ENCODE measurements at places on chromosomes 1 and 21.
A peak's percentile ranks its signal among the peaks of the same experiment; 100 is the strongest.

GRCh38 chr1:6261615-6261995, 707 bp upstream of the GPR153 start:
- DNase-seq, result no peak
- no peaks in the 10 kb centered on the region for H3K36me3 ChIP-seq
- H3K27me3 ChIP-seq, result no peaks in the 10 kb centered on the region
- peaks cover 4% of the 10 kb centered on the region for H3K4me1 ChIP-seq
- no peak overlapping the region for H3K27ac ChIP-seq
- peak overlapping the region; percentile 50 for H3K4me3 ChIP-seq

DNA sequence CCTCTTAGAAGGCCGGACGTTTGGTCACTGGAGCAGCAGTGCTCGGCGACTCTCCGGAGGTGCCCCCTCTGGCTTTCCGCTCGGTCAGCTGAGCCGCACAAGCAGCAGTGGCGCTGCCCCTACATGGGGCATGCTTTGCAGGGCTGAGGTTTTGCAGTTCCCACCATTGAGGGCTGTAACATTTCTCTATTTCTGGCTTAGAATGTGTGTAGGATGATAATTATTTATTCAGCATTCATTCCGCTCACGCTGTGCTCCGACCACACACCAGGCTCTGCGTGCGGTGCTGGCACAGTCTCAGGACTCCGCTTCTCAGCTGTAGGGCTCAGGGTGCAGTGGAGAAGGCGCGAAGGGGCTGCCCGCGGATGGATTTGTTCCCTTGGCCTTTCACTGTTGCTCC, 119.5 kb downstream of the PCBP3 start:
- peaks cover 3% of the 10 kb centered on the region for H3K27me3 ChIP-seq
- no peak overlapping the region for H3K4me3 ChIP-seq
- no peak for DNase-seq
- no peaks in the 10 kb centered on the region for H3K36me3 ChIP-seq
- no peak overlapping the region for H3K27ac ChIP-seq

DNA sequence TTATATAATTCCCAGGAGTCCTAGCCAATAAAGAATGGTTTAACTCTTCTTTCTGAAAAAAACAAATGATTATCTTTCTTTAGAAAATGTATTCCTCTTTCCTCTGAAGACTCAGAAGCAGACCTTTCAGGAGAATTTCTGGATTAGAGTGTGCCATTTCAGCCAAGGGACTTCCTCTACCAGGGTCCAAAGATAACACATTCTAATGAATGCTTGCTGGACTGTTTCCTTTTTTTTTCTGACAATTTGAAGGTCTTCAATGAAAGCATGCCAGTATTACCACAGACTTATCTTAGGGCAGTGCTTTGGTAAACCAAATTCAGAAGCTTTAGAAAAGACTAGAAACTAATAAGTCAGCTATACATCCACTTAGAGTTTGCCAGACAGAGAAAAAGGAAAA, 80.5 kb downstream of the RERE start:
- no peaks in the 10 kb centered on the region for H3K4me1 ChIP-seq
- no peak overlapping the region for H3K27ac ChIP-seq
- no peak for DNase-seq
- no peak overlapping the region for H3K4me3 ChIP-seq
- H3K27me3 ChIP-seq, result no peaks in the 10 kb centered on the region

DNA sequence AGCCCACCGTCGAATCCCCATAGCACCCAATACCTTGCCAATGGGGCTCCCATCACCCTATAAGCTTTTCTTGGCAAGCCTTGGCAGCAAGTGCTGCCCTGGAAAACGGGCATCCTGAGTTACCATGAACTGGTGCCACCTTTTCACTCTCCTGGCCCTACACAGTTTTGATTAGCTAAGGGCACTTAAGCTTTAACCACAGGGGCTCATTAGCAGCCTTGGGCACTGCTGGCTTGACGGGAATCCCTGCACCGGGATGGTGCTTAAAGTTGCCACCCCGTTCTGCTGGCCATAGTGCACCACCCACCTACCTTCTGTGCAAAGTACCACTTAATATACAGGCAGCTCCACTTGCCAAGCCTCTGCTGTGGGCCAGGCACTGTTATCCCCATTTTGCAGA, 13.7 kb downstream of the PARS2 start:
- H3K36me3 ChIP-seq, result no peaks in the 10 kb centered on the region
- DNase-seq, result no peak
- no peak overlapping the region for H3K4me3 ChIP-seq
- no peaks in the 10 kb centered on the region for H3K4me1 ChIP-seq

- H3K4me3 ChIP-seq, result no peak overlapping the region
- no peaks in the 10 kb centered on the region for H3K27me3 ChIP-seq
- no peak overlapping the region for H3K27ac ChIP-seq
- no peaks in the 10 kb centered on the region for H3K36me3 ChIP-seq
- no peak for DNase-seq
Observed at GRCh38 chr1:41847733-41848132, 71.0 kb downstream of the HIVEP3 start.

DNA sequence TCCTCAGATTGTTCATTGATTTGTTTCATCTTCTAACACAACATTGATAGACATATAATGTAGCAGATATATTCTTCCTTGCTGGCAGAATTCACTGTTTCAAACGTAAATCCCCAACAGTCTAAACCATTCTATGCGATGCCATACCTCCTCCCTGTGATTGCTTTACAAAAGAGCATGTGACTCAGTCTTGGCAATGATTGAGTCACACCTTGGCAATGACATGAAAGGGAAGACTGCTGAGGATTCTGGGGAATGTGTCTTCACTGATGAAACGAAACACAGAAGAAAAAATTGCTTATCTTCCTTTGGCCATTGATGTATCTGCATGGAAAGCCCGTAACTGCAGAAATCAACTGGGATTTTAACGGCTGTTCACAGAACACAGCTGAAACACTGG, 409.6 kb upstream of the ZRANB2 start:
- H3K36me3 ChIP-seq, result no peaks in the 10 kb centered on the region
- peaks cover 5% of the 10 kb centered on the region for H3K4me1 ChIP-seq
- H3K4me3 ChIP-seq, result no peak overlapping the region

GRCh38 chr1:19923137-19923952, at the start of gene PLA2G2E:
Gene PLA2G2E, minus strand, starts transcription at chr1:19923617. Its CDS starts 58 bp downstream, at chr1:19923559.
- no peak within 1 kb of the TSS for H3K27ac ChIP-seq
- no peaks in the 10 kb centered on the region for H3K4me1 ChIP-seq
- no peaks in the 10 kb centered on the region for H3K36me3 ChIP-seq
- DNase-seq, result no peak
- no peaks in the 10 kb centered on the region for H3K27me3 ChIP-seq
- H3K4me3 ChIP-seq, result no peak within 1 kb of the TSS

GRCh38 chr1:23865543-23865930, 2.6 kb downstream of the FUCA1 start:
- H3K27ac ChIP-seq, result no peak overlapping the region
- H3K4me3 ChIP-seq, result no peak overlapping the region
- no peaks in the 10 kb centered on the region for H3K4me1 ChIP-seq
- H3K36me3 ChIP-seq, result no peaks in the 10 kb centered on the region
- peak; percentile 7 for DNase-seq
- no peaks in the 10 kb centered on the region for H3K27me3 ChIP-seq

- H3K4me3 ChIP-seq, result no peak overlapping the region
- DNase-seq, result no peak
- peaks cover 15% of the 10 kb centered on the region for H3K4me1 ChIP-seq
- no peak overlapping the region for H3K27ac ChIP-seq
Observed at GRCh38 chr1:3620708-3621107, 4.1 kb upstream of the TPRG1L start.

GRCh38 chr21:42164064-42164789, 54.7 kb upstream of the ABCG1 start:
- H3K4me3 ChIP-seq, result no peak overlapping the region
- DNase-seq, result no peak
- no peaks in the 10 kb centered on the region for H3K36me3 ChIP-seq
- no peak overlapping the region for H3K27ac ChIP-seq
- H3K27me3 ChIP-seq, result no peaks in the 10 kb centered on the region

DNA sequence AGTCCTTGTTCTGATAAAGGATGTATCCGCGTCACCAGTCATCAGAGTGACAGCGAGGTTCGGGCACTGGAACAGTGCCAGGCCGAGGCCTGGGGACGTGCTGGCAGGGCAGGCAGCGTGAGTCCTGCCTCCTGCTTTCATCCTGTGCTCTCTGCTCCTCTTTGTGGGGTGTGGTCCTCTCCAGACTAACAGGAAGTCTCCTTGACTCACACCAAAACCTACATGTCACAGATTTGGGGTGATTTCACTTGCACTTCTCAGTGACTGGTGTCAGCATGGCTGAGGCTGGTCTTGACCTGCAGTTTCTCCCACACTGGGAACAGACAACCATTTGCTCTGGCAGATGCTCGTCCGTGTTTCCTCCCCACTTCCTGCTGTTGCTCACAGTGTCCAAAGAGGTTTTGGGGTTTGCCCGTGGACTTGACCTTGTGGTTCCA, 8.8 kb upstream of the NLRP3 start:
- no peaks in the 10 kb centered on the region for H3K27me3 ChIP-seq
- no peaks in the 10 kb centered on the region for H3K4me1 ChIP-seq
- DNase-seq, result no peak
- H3K4me3 ChIP-seq, result no peak overlapping the region

- no peaks in the 10 kb centered on the region for H3K27me3 ChIP-seq
- no peak for DNase-seq
- no peak overlapping the region for H3K4me3 ChIP-seq
- H3K27ac ChIP-seq, result no peak overlapping the region
- no peaks in the 10 kb centered on the region for H3K36me3 ChIP-seq
- no peaks in the 10 kb centered on the region for H3K4me1 ChIP-seq
Observed at GRCh38 chr1:29453502-29454240, 217.3 kb downstream of the PTPRU start.

GRCh38 chr21:23438081-23438480, 2169.2 kb downstream of the MRPL39 start:
- H3K27ac ChIP-seq, result no peak overlapping the region
- H3K27me3 ChIP-seq, result no peaks in the 10 kb centered on the region
- DNase-seq, result no peak
- no peaks in the 10 kb centered on the region for H3K4me1 ChIP-seq

- no peaks in the 10 kb centered on the region for H3K4me1 ChIP-seq
- H3K4me3 ChIP-seq, result no peak overlapping the region
- H3K36me3 ChIP-seq, result no peaks in the 10 kb centered on the region
- DNase-seq, result no peak
Observed at GRCh38 chr1:214186103-214186824, 94.7 kb upstream of the SMYD2 start.

GRCh38 chr1:217388522-217389065, 242.3 kb downstream of the GPATCH2 start:
- DNase-seq, result no peak
- no peak overlapping the region for H3K27ac ChIP-seq
- H3K27me3 ChIP-seq, result no peaks in the 10 kb centered on the region

DNA sequence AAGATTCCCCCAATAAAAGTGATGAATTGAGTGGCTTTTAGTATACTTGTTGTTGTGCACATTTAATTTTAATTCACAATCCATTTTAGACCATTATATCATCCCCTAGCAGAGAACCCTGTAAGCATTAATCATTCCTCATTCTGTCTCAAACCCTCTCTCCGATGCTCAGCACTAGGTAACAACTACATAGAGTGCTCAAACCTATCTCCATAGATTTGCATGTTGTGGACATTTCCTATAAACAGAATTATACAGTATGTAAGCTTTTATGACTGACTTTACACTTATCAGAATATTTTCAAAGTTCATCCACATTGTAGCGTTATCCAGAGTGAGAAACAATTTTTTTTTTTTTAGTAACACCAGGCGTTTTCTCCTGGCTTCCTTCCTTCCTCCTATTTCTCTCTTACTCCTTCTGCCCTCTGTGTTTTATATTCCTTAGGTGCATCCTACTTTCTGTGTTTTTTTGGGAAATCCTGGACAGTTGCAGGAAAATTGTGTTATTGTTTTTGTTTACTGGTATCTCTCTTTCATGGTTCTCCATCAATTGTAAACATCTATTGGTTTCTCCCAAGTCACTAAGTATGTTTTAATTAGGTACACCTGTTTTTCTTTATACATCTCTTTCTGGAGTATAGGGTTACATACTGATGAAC, 1528.0 kb upstream of the TPTE start:
- no peaks in the 10 kb centered on the region for H3K27me3 ChIP-seq
- H3K36me3 ChIP-seq, result no peaks in the 10 kb centered on the region
- H3K4me3 ChIP-seq, result no peak overlapping the region

- H3K27ac ChIP-seq, result no peak overlapping the region
- no peaks in the 10 kb centered on the region for H3K27me3 ChIP-seq
- no peaks in the 10 kb centered on the region for H3K4me1 ChIP-seq
- no peaks in the 10 kb centered on the region for H3K36me3 ChIP-seq
- no peak overlapping the region for H3K4me3 ChIP-seq
- DNase-seq, result no peak
Observed at GRCh38 chr21:33834801-33835500, 80.7 kb downstream of the ATP5PO start.

DNA sequence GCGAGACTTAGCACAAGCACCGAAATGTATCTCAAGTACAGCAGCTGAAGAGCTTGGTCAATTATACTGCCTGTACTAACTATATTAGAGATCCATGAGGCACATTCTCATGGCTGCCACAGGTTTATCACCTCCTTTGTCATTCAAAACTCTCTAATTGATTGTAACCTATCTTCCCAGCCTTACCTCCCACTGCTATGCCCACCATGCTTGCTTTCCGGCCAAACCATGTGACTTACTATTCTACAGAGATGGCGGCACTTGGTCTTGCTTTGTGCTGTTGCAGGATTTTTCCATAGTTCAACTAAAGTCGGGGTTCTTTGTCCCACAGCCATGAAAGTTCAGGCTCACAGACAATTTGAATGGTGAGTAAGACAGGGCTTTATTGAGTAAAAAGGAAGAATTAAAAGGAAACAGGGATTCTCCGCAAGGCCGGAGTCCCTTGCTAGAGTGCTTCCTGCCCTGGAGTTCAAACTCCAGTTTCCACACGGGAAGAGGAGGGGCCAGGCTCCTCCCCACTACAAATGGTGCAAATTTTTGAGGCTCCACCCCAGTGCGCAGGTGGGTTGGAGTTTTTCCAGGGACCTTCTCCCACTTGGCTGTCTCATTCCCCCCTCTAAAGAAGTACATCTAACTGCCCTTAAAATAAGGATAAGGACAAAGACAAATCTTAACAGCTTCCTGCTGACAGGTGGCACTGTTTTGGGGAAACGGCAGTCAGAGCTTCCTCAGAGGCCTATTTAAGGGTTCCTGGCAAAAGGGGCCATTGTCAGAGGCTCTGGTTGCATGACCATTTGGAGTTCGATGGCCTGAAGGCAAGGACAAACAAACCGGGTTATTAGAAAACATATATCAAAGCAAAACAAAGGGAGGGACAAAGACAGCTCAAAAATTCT, 28.7 kb downstream of the FMO2 start:
- no peak overlapping the region for H3K4me3 ChIP-seq
- peaks cover 4% of the 10 kb centered on the region for H3K4me1 ChIP-seq
- H3K27me3 ChIP-seq, result no peaks in the 10 kb centered on the region
- DNase-seq, result no peak

- no peak for DNase-seq
- peaks cover 3% of the 10 kb centered on the region for H3K4me1 ChIP-seq
- H3K36me3 ChIP-seq, result no peaks in the 10 kb centered on the region
- no peak overlapping the region for H3K27ac ChIP-seq
Observed at GRCh38 chr1:244074559-244075171, 23.6 kb downstream of the ZBTB18 start.

All from prostate gland (tissue), 2 donors.